ENCODE measurements at places on chromosomes 1 and 21.

DNA sequence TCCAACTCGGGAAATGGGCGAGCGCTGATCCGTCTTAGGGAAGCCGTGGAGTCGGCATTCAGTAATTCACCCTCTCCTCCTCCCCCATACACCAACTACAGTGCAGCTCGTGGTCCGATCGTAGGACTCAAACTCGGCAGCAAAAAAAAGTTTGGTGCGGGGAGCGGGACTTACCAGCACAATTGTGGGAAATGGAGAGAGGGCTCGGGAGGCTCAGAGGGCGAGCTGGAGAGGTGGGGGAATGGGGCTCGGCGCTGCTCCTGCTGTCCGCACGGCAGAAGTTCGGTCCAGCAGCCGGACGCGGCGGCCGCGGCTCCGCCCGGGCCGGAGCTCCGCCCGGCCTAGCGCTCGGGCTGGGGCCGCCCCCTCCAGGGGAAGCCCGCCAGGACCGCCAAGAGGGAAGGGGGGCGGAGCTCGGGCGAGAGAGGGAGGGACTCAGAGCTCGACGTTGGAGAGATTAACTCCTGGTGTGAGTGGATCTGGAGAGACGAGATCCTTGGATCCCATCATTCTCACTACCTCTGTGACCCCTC is 676 bp upstream of the PIAS3 start:
- peak; percentile 54 for DNase-seq

- DNase-seq: no peak
Observed at GRCh38 chr1:177471244-177471643, 300.5 kb downstream of the BRINP2 start.

GRCh38 chr1:237736372-237737029 is 154.2 kb downstream of the ZP4 start:
- DNase-seq: no peak

GRCh38 chr1:201164645-201165044 is 10.4 kb upstream of the TMEM9 start:
- DNase-seq: no peak

DNA sequence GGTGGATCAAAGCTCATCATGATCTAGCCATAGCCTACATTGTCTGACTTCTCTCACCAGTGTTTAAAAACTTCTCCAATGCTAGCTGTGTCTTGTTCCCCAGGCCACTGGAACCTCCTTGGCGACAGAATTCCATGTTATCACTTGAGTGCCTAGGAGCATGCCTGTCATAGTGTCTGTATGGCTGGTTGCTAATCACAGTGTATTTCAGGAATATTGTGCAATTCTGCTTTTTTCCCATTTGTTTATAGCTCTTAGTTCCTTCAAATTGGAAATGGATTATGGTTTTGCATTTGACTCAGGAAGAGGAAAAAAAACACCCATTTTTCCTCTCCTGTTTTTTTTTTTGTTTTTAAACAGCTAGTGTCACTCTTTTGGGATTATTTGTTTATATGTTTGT is 25.5 kb downstream of the ROR1 start:
- DNase-seq: peak; percentile 37

GRCh38 chr1:68454534-68454933 is 4.8 kb upstream of the RPE65 start:
- DNase-seq: no peak

DNA sequence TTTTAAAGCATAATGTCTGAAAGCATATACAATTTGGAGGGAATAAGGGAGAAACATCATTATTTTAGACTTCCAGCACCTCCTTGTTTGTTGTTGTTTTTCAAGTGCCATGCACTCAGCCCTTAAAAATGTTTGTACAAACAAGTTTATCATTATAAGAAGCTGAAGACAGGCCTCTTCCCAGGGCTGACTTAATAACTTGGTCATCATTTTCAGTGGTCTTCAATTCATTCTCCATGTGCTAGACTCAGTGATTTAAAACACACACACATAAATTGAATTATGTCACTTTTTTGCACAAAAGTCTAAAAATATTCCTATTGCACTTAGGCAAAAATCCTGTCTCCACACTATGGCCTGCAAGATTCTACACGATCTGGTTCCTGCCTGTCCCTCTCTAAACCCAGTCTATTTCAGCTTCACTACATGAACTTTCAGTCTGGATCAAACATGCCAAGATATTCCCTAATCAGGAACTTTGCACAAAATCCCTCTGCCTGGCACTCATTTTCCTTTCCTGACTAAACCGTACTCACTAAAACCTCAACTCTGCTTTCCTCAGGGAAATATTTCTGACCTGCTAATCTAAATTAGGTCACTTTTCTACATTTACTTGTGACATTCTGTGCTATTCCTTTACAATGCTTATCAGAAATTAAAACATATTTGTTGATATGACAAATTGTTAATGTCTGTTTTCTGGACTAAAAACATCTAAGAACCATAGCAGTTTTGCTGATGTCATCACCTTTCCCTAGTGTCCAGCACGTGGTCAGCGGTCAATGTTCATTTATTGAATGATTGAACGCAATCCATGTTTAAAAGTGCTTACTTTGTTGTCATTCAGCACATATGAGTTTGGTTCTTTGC is 14.8 kb upstream of the GBP5 start:
- DNase-seq: no peak
